ENCODE measurements at places on chromosomes 6 and 20. TPM values are rescaled to one million over a fixed set of nuclear protein-coding genes. Genes with fewer than 3 reads are reported as not detected.

- DNase-seq = no peak
- H3K4me1 ChIP-seq = no peaks in the 10 kb centered on the region
- H3K27me3 ChIP-seq = no peaks in the 10 kb centered on the region
- H3K4me3 ChIP-seq = no peak overlapping the region
Measured at GRCh38 chr6:87308970-87309369, 13.4 kb upstream of the SMIM8 start.

- no peaks in the 10 kb centered on the region for H3K4me1 ChIP-seq
- DNase-seq = no peak
- H3K4me3 ChIP-seq = no peak overlapping the region
- H3K36me3 ChIP-seq = no peaks in the 10 kb centered on the region
- no peak overlapping the region for H3K27ac ChIP-seq
Measured at GRCh38 chr6:65538644-65539043, 168.4 kb downstream of the EYS start.

DNA sequence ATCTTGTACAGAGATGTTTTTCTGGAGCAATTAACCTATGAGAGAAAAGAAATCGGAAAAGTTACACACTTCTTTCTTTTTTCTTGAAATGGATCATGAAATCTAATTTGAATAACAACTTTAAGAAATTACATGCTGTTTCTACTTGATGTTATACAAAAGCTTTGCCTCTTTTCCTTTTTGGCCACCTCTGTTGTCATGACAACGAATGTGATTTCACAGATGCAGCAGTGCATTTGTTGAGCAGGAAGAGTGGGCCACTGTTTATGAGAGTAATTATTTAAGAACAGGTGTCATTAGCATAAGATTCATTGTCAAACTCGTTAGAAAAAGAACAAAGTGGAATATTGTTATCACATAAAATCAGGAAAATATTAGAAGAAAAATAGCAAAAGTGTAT, 148.3 kb upstream of the IMPG1 start:
- no peaks in the 10 kb centered on the region for H3K27me3 ChIP-seq
- no peak overlapping the region for H3K27ac ChIP-seq

GRCh38 chr6:1679688-1680068, 70.0 kb downstream of the FOXC1 start:
- H3K36me3 ChIP-seq = no peaks in the 10 kb centered on the region
- H3K27me3 ChIP-seq = no peaks in the 10 kb centered on the region
- no peaks in the 10 kb centered on the region for H3K4me1 ChIP-seq
- H3K4me3 ChIP-seq = no peak overlapping the region
- H3K27ac ChIP-seq = no peak overlapping the region
- no peak for DNase-seq

- no peaks in the 10 kb centered on the region for H3K36me3 ChIP-seq
- no peak overlapping the region for H3K4me3 ChIP-seq
- no peaks in the 10 kb centered on the region for H3K27me3 ChIP-seq
- no peak overlapping the region for H3K27ac ChIP-seq
- no peaks in the 10 kb centered on the region for H3K4me1 ChIP-seq
- DNase-seq = no peak
Measured at GRCh38 chr20:40262219-40262618, 426.8 kb downstream of the MAFB start.

DNA sequence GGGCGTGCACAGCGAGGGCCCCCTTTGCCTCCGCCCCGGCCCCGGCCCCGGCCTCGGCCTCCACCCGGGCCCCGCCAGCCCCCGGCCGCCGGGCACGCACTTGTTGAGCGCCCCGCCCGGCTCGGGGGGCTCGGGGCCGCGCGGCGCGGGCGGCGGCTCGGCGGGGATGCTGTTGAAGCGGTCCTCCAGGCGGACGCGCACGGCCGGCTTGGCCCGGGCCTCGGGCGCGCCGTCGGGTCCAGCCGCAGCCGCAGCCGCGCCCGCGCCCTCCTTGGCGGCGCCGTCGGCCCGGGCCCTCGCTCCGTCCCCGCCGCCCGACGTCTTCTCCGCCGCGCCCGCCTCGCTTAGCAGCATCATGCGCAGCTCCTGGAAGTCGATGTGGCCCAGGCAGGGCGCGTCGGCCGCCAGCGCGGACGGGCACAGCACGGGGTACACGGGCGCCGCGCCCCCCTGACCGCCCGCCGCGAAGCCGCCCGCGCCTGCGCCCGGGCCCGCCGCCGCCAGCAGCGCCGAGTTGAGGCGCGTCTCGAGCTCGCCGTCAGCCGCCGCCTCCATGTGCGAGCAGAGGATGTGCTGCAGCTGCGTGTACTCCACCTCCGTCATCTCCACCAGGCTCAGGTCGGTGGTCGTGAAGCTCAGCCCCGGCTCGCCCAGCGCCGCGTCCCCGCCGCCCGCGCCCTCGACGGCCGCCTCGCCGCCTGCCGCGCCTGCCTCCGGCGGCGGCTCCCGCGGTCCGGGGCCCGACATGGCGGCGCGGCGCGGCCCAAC, 514 bp downstream of the TCFL5 start:
- H3K27ac ChIP-seq = peak overlapping the region; percentile 42
- no peaks in the 10 kb centered on the region for H3K36me3 ChIP-seq
- H3K4me1 ChIP-seq = peaks cover 9% of the 10 kb centered on the region
- DNase-seq = no peak

The SGK2 gene
- 64.4 TPM for total RNA-seq

The OR2H1 gene
- not detected for total RNA-seq

DNA sequence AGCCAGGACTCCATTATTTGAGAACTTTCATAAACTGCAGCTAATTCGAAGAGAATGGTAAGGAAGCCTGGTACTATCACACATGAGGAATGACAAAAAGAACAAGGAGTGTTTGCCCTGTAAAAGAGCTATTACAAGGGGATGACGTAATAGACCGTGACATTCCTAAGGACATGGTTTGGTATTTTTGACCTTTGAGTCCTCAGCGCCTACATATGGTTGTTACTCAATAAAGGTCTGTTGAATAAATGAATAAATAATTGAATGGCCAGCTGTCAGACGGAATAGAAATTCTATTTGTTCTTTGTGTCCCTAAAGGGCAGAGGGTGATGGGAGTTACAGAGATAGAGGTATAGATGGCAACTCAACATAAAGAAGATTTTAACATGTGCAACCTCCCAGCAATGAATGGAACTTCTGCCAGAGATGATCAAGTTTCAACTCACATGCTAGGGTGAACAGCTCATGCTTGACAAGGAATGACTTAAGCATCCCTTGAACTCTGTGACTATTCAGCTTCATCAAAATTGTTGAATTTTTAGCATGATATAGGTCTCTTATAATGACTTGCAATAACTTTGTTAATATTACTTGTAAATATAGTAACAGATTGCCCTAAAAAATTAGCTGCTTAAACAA, 115.4 kb downstream of the TENT5A start:
- H3K36me3 ChIP-seq = no peaks in the 10 kb centered on the region
- no peaks in the 10 kb centered on the region for H3K27me3 ChIP-seq

- no peaks in the 10 kb centered on the region for H3K36me3 ChIP-seq
- H3K4me3 ChIP-seq = no peak overlapping the region
- H3K27me3 ChIP-seq = no peaks in the 10 kb centered on the region
- H3K4me1 ChIP-seq = no peaks in the 10 kb centered on the region
- no peak overlapping the region for H3K27ac ChIP-seq
- DNase-seq = no peak
Measured at GRCh38 chr20:7327810-7328209, 560.3 kb downstream of the BMP2 start.

The REM1 gene
- not detected for total RNA-seq

GRCh38 chr20:42098418-42098817, 480.2 kb upstream of the CHD6 start:
- no peak for DNase-seq
- no peak overlapping the region for H3K4me3 ChIP-seq
- no peak overlapping the region for H3K27ac ChIP-seq

GRCh38 chr20:44032583-44033331, 118.1 kb downstream of the TOX2 start:
- H3K4me1 ChIP-seq = no peaks in the 10 kb centered on the region
- no peak overlapping the region for H3K4me3 ChIP-seq
- H3K27ac ChIP-seq = no peak overlapping the region
- no peak for DNase-seq
- H3K27me3 ChIP-seq = no peaks in the 10 kb centered on the region
- H3K36me3 ChIP-seq = no peaks in the 10 kb centered on the region

- no peaks in the 10 kb centered on the region for H3K27me3 ChIP-seq
- no peaks in the 10 kb centered on the region for H3K4me1 ChIP-seq
- no peaks in the 10 kb centered on the region for H3K36me3 ChIP-seq
- H3K27ac ChIP-seq = no peak overlapping the region
- no peak overlapping the region for H3K4me3 ChIP-seq
- DNase-seq = no peak
Measured at GRCh38 chr6:74609871-74610270, 596.0 kb downstream of the COL12A1 start.

- peaks cover 12% of the 10 kb centered on the region for H3K4me1 ChIP-seq
- peak overlapping the region; percentile 99 for H3K27ac ChIP-seq
- H3K4me3 ChIP-seq = peak overlapping the region; percentile 82
- H3K36me3 ChIP-seq = no peaks in the 10 kb centered on the region
- H3K27me3 ChIP-seq = no peaks in the 10 kb centered on the region
Measured at GRCh38 chr20:5127204-5127858, 523 bp downstream of the CDS2 start.

The TINAG gene
- total RNA-seq = 95.8 TPM

DNA sequence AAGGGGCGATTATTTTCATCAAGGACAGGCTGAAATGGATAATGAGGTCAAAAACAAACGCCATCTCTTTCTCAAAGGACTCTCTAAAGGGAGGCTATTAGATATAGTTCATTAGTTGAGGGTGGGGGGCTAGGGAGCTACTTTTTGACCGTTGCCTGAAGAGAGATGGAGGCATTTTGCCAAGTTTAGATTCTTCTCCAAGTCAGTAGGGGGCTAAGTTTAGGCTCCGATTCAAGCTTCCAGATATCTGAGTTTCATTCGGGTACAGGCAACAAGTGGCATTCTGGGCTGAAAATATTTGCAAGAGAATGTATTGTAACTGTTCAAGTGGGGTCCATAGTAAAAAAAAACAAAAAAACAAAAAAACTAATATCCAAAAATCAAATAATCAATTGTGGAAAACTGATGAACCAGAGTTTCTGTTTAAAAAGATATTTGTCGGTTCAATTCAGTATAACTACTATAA, 43.4 kb upstream of the PIM1 start:
- no peak overlapping the region for H3K4me3 ChIP-seq
- no peaks in the 10 kb centered on the region for H3K27me3 ChIP-seq
- no peaks in the 10 kb centered on the region for H3K36me3 ChIP-seq
- no peak for DNase-seq
- H3K27ac ChIP-seq = no peak overlapping the region

The SNPH gene
- total RNA-seq = 3.5 TPM

GRCh38 chr20:1896484-1897258, 1.5 kb downstream of the SIRPA start:
- H3K4me3 ChIP-seq = no peak overlapping the region
- no peak for DNase-seq
- peak overlapping the region; percentile 86 for H3K27ac ChIP-seq
- H3K27me3 ChIP-seq = no peaks in the 10 kb centered on the region
- H3K36me3 ChIP-seq = no peaks in the 10 kb centered on the region

The USP49 gene
- 5.4 TPM for total RNA-seq

- H3K4me3 ChIP-seq = no peak overlapping the region
- no peak overlapping the region for H3K27ac ChIP-seq
- no peaks in the 10 kb centered on the region for H3K27me3 ChIP-seq
- DNase-seq = no peak
Measured at GRCh38 chr20:18001131-18001921, 32.5 kb downstream of the MGME1 start.

GRCh38 chr20:59925899-59926298, 7.5 kb downstream of the SYCP2 start:
- H3K4me3 ChIP-seq = no peak overlapping the region
- DNase-seq = no peak
- H3K27me3 ChIP-seq = no peaks in the 10 kb centered on the region
- no peaks in the 10 kb centered on the region for H3K36me3 ChIP-seq

- H3K27me3 ChIP-seq = no peaks in the 10 kb centered on the region
- no peak overlapping the region for H3K27ac ChIP-seq
- no peak for DNase-seq
- no peak overlapping the region for H3K4me3 ChIP-seq
- no peaks in the 10 kb centered on the region for H3K36me3 ChIP-seq
- H3K4me1 ChIP-seq = no peaks in the 10 kb centered on the region
Measured at GRCh38 chr6:21115111-21115510, 478.4 kb upstream of the SOX4 start.

GRCh38 chr6:30885481-30885998, 1.2 kb downstream of the DDR1 start:
- peaks cover 32% of the 10 kb centered on the region for H3K4me1 ChIP-seq
- DNase-seq = no peak
- no peaks in the 10 kb centered on the region for H3K36me3 ChIP-seq
- H3K27ac ChIP-seq = peak overlapping the region; percentile 92
- H3K4me3 ChIP-seq = peak overlapping the region; percentile 85

DNA sequence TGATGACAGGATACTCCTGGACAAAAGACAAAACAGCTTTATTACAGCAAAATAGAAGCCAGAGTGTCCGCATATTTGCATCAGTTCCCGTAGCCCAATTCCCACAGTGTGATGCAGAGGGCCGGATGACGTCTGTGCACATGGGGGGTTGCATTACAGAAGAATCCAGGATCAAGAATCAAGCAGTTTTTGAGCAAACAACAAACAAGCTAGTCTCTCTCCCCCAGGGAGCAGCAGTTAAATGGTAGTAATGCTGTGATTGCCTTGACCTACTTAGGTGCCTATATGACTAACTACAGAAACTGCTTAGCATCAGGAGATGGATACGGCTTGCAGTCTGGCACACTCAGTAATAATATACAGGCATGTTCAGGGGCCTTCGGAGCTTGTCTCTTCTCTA, 3.2 kb upstream of the SDHAF4 start:
- no peak overlapping the region for H3K27ac ChIP-seq
- no peaks in the 10 kb centered on the region for H3K27me3 ChIP-seq
- H3K4me3 ChIP-seq = no peak overlapping the region
- no peak for DNase-seq

The SRMS gene
- not detected for total RNA-seq

DNA sequence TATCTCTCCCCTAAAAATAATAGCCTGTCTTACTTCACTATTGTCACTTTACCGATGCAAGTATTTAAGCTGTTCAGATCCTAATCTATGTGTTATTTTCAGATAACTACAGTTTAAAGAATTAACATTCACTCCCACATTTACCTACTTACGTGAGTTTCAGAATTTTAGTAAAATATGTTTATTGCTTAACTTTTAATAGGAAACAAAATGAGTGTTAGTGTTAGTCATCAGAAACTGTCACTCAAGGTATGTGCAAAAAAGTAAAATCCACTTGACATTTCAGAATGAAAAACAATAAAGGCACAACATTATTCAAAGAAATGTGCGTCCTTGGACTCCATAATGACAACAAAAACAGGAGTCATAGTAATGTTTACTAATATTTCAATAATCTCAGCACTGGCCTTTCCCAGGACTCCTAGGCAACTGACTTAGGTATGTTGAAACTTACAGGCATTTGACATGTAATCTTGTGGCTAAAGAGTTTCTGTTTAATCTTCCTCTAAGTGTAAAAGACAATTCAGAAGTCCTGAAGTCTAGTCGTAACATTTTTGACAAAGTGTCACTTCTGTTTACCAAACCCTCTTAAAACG, 4.5 kb downstream of the ATXN1 start:
- H3K27me3 ChIP-seq = no peaks in the 10 kb centered on the region
- DNase-seq = no peak
- H3K27ac ChIP-seq = no peak overlapping the region
- H3K36me3 ChIP-seq = no peaks in the 10 kb centered on the region
- H3K4me3 ChIP-seq = no peak overlapping the region

GRCh38 chr6:167892835-167893815, 66.4 kb downstream of the AFDN start:
- H3K4me3 ChIP-seq = no peak overlapping the region
- no peaks in the 10 kb centered on the region for H3K36me3 ChIP-seq
- no peak for DNase-seq
- H3K27ac ChIP-seq = no peak overlapping the region
- H3K4me1 ChIP-seq = no peaks in the 10 kb centered on the region
